Coronary artery (tissue), 2 donors: ENCODE measurements at places on chromosomes 4 and X.

- no peak for DNase-seq
Observed at GRCh38 chrX:107398115-107398514, 51.3 kb upstream of the FRMPD3 start.

DNA sequence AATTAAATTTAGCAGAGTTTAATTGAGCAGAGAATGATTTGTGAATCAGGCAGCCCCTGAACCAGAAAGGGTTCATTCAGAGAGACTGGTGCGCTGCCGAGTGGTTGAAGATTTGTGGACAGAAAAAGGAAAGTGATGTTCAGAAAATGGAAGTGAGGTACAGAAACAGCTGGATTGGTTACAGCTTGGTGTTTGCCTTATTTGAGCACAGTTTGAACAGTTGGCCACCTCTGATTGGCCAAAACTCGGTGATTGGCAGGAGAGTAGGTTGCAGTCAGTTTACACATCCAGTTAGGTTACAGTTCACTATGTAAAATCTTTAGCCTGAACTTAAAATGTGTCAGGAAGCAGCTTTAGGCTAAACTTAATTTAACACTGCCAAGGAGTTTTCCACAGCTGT is 14.9 kb downstream of the MID1IP1 start:
- DNase-seq: no peak

- DNase-seq: no peak
Observed at GRCh38 chr4:19748519-19749479, 502.9 kb upstream of the SLIT2 start.

- DNase-seq: peak; percentile 45
Observed at GRCh38 chr4:7829652-7830580, 109.7 kb downstream of the AFAP1 start.

- no peak for DNase-seq
Observed at GRCh38 chr4:153481478-153481877, 15.3 kb downstream of the TMEM131L start.

GRCh38 chr4:99008051-99008450 is 12.5 kb downstream of the METAP1 start:
- no peak for DNase-seq
